ENCODE measurements at places on chromosomes 3 and 15. TPM values are rescaled to one million over a fixed set of nuclear protein-coding genes. Genes with fewer than 3 reads are reported as not detected.

GRCh38 chr15:44836094-44836493 lies 99.8 kb downstream of the TRIM69 start:
- no peaks in the 10 kb centered on the region for H3K4me1 ChIP-seq
- H3K4me3 ChIP-seq, result no peak overlapping the region
- DNase-seq, result no peak
- H3K27ac ChIP-seq, result no peak overlapping the region
- H3K36me3 ChIP-seq, result no peaks in the 10 kb centered on the region

DNA sequence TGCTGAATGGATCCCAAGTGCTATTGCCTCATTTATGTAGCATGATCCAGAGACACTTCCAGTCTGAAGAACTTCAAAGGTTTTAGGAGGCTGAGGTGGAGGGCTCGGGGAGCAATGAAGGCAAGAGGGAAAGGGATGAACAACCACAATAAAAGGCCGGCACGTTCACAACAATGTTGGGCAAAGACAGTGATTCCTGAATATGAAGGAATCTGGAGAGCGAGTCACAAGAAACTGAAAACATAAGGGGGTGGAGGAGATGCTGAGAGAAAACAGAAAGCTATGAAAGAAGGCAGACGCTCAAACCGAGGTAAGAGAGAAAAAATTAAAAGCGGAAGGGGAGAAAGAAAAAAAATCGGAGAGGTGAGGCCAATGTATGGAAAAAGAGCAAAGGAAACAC lies 120.1 kb downstream of the GREM1 start:
- no peaks in the 10 kb centered on the region for H3K4me1 ChIP-seq
- H3K27ac ChIP-seq, result no peak overlapping the region
- H3K36me3 ChIP-seq, result no peaks in the 10 kb centered on the region
- no peak overlapping the region for H3K4me3 ChIP-seq

- DNase-seq, result no peak
- peaks cover 5% of the 10 kb centered on the region for H3K4me1 ChIP-seq
- no peaks in the 10 kb centered on the region for H3K36me3 ChIP-seq
- no peaks in the 10 kb centered on the region for H3K27me3 ChIP-seq
- H3K27ac ChIP-seq, result no peak overlapping the region
Observed at GRCh38 chr3:20380295-20380694, 194.3 kb upstream of the SGO1 start.

DNA sequence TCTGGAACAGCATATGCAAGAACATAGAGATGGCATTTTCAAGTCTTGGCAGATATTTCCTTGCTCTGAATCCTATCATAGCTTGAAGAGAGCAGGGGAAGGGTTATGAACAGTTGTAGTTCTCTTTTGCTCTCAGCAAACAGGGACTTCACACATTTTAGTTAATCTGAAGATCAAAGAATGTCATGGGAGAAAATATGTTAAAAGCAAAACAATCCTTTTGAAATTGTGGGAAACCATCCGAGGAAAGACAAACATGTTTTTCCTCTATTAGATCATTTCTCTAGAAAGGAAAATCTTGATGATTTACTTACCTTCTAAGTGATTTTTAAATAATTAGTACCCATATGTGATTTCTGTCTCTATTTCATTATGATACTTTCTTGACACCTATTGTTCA lies 77.8 kb upstream of the DCBLD2 start:
- no peaks in the 10 kb centered on the region for H3K4me1 ChIP-seq
- DNase-seq, result no peak
- H3K27me3 ChIP-seq, result no peaks in the 10 kb centered on the region
- H3K36me3 ChIP-seq, result no peaks in the 10 kb centered on the region
- H3K4me3 ChIP-seq, result no peak overlapping the region
- no peak overlapping the region for H3K27ac ChIP-seq

- H3K4me1 ChIP-seq, result peaks cover 5% of the 10 kb centered on the region
- H3K36me3 ChIP-seq, result no peaks in the 10 kb centered on the region
- no peak overlapping the region for H3K27ac ChIP-seq
- H3K27me3 ChIP-seq, result no peaks in the 10 kb centered on the region
- peak; percentile 71 for DNase-seq
Observed at GRCh38 chr3:123449102-123449996, 459 bp upstream of the ADCY5 start.

HRG gene
- polyA plus RNA-seq, result 22.8 TPM

OR5H14 gene
- not detected for polyA plus RNA-seq

CACNA2D3 gene
- 5.7 TPM for polyA plus RNA-seq

CDC25A gene
- 1.6 TPM for polyA plus RNA-seq

DNA sequence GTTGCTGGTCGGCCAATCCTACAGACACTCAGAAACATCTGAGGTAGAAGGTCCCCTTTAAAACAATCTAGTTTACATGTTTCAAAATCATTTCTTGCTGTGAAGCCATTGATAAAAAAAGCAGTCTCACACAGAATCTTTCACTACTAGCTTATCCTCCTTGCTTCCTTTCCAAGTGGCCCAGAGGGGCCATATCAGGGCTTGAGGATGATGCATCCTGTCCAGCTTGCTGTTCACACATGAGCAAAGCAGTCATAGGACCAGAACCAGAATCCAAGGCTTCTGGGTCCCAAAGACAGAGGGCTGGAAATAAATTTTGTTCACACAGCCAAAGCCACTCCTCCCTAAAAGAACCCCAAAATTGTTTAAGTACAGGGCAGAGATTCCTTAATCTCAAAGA lies 9.2 kb upstream of the LYZL4 start:
- no peaks in the 10 kb centered on the region for H3K27me3 ChIP-seq
- no peak for DNase-seq
- H3K36me3 ChIP-seq, result no peaks in the 10 kb centered on the region
- H3K27ac ChIP-seq, result no peak overlapping the region
- H3K4me1 ChIP-seq, result no peaks in the 10 kb centered on the region

DNA sequence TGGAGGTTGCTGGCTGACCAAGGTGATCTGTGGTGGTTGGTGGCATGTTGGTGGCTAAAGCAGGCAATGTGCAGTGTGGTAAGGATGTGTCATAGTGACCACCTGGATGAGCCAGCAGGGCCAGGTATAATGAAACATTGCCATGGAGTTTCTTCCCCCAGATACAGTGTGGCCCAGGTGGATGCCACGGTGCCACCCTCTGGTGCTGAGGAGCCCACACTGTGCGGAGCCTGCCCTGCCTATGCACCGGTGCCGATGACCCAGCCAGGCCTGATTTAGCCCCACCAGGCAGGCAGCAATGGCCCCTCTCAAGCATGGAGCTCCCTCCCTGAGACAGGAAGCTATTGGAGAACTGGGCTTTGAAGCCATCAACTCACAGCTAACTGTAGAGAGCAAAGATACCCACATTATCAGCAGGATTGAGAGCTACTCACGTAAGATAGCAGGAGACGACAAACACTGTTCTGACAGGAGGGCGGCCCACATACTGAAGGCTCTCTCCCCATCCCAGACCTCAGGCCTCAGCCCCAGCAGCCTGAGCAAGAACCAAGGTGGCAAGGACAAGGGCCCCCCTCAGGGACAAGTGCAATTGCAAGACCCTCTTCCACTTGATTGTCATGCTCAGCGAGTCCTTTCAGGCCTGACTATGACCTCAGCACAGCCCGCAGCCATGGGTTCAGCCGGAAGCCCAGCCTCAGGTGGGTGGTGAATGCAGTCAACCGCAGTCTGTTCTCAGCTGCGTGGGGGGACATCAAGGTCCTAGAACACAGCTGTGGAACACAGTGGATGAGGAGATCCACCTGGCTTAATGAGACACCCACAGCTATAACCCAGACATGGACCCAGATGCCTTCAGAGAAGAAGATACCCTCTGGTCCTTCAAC lies 82.8 kb upstream of the CDV3 start:
- H3K36me3 ChIP-seq, result no peaks in the 10 kb centered on the region
- no peak for DNase-seq
- H3K27me3 ChIP-seq, result no peaks in the 10 kb centered on the region
- no peak overlapping the region for H3K27ac ChIP-seq
- no peaks in the 10 kb centered on the region for H3K4me1 ChIP-seq
- no peak overlapping the region for H3K4me3 ChIP-seq

GRCh38 chr3:42752441-42752840 lies 20.6 kb downstream of the CCDC13 start:
- no peaks in the 10 kb centered on the region for H3K36me3 ChIP-seq
- no peak overlapping the region for H3K27ac ChIP-seq
- H3K27me3 ChIP-seq, result no peaks in the 10 kb centered on the region
- H3K4me1 ChIP-seq, result no peaks in the 10 kb centered on the region

- no peak overlapping the region for H3K27ac ChIP-seq
- H3K4me3 ChIP-seq, result no peak overlapping the region
- no peaks in the 10 kb centered on the region for H3K4me1 ChIP-seq
- no peak for DNase-seq
- no peaks in the 10 kb centered on the region for H3K36me3 ChIP-seq
Observed at GRCh38 chr3:7657214-7658112, 796.5 kb downstream of the GRM7 start.

- no peak for DNase-seq
- no peak overlapping the region for H3K4me3 ChIP-seq
- H3K4me1 ChIP-seq, result no peaks in the 10 kb centered on the region
- no peak overlapping the region for H3K27ac ChIP-seq
- H3K36me3 ChIP-seq, result peaks cover 3% of the 10 kb centered on the region
- H3K27me3 ChIP-seq, result no peaks in the 10 kb centered on the region
Observed at GRCh38 chr15:62803856-62804400, 238.6 kb upstream of the TPM1 start.

CLDN16 gene
- 28.4 TPM for polyA plus RNA-seq

- peak; percentile 50 for DNase-seq
- H3K4me1 ChIP-seq, result peaks cover 8% of the 10 kb centered on the region
- H3K27me3 ChIP-seq, result no peaks in the 10 kb centered on the region
- no peaks in the 10 kb centered on the region for H3K36me3 ChIP-seq
Observed at GRCh38 chr15:70200511-70201424, 103.1 kb upstream of the TLE3 start.

- no peaks in the 10 kb centered on the region for H3K27me3 ChIP-seq
- no peak overlapping the region for H3K4me3 ChIP-seq
- no peak overlapping the region for H3K27ac ChIP-seq
- no peaks in the 10 kb centered on the region for H3K36me3 ChIP-seq
Observed at GRCh38 chr3:114126461-114126860, 52.4 kb downstream of the DRD3 start.

MAGEL2 gene
- polyA plus RNA-seq, result not detected

ASB14 gene
- polyA plus RNA-seq, result not detected

DNA sequence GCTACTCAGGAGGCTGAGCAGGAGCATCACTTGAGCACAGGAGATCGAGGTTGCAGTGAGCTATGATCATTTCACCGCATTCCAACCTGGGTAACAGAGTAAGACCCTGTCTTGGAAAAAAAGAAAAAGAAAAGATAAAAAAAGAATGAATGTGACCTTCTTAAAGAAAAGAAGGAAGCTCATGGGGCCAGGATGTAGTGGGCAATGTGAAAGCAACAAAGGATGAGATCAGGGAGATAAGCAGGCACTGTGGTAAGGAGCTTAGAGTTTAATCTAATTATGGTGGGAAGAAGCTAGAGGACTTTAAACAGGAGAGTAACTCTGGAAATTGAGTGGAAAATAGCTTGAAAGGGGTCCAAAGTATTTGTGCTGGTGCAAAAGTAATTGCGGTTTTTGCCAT lies 231.6 kb upstream of the UBE2E2 start:
- H3K4me1 ChIP-seq, result no peaks in the 10 kb centered on the region
- H3K4me3 ChIP-seq, result no peak overlapping the region
- no peaks in the 10 kb centered on the region for H3K36me3 ChIP-seq
- no peaks in the 10 kb centered on the region for H3K27me3 ChIP-seq
- no peak overlapping the region for H3K27ac ChIP-seq

COL6A6 gene
- polyA plus RNA-seq, result not detected

- no peak for DNase-seq
- no peak overlapping the region for H3K27ac ChIP-seq
- H3K27me3 ChIP-seq, result no peaks in the 10 kb centered on the region
- H3K36me3 ChIP-seq, result no peaks in the 10 kb centered on the region
- H3K4me1 ChIP-seq, result no peaks in the 10 kb centered on the region
- no peak overlapping the region for H3K4me3 ChIP-seq
Observed at GRCh38 chr15:88664151-88664778, 25.4 kb downstream of the ISG20 start.

DNA sequence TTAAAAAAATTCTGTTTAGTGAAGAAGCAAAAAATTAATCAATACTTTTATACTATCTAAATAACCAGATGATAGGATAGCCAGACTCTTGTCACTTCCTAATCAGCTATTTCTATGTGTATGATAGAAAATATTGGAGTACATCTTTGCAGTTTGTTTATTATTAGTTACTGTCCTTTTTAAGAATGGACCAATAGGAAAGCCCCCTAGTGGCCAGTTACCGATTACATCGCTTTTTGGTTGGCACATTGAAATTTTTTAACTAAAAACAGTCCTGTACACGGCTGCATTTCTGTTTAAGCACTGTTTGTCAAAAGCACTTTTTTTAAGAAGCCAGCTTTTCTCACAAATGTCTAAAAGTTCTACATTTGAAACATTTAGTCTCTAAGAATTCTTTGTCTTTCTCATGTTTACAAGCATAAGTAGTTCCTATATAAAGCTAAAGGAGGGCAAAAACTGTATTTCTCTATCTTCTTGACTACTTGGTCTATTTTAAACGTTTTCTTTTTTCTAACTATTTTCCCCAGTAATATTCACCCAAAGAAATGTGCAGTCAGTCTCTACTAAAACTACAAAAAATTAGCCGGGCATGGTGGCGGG lies 253.2 kb upstream of the LRTM1 start:
- H3K27ac ChIP-seq, result no peak overlapping the region
- no peaks in the 10 kb centered on the region for H3K4me1 ChIP-seq
- no peak for DNase-seq
- H3K27me3 ChIP-seq, result no peaks in the 10 kb centered on the region

CHRM5 gene
- polyA plus RNA-seq, result not detected

MAP6D1 gene
- 1.4 TPM for polyA plus RNA-seq

GRCh38 chr3:160852856-160853255 lies 96.8 kb downstream of the PPM1L start:
- DNase-seq, result no peak
- H3K4me3 ChIP-seq, result no peak overlapping the region
- H3K27ac ChIP-seq, result no peak overlapping the region
- no peaks in the 10 kb centered on the region for H3K4me1 ChIP-seq
- H3K36me3 ChIP-seq, result no peaks in the 10 kb centered on the region

DNAH12 gene
- polyA plus RNA-seq, result not detected

GRCh38 chr15:72785841-72786240 lies 2.3 kb upstream of the ADPGK start:
- H3K36me3 ChIP-seq, result no peaks in the 10 kb centered on the region
- no peak for DNase-seq
- no peak overlapping the region for H3K27ac ChIP-seq
- no peak overlapping the region for H3K4me3 ChIP-seq
- peaks cover 4% of the 10 kb centered on the region for H3K4me1 ChIP-seq
- no peaks in the 10 kb centered on the region for H3K27me3 ChIP-seq

- H3K27ac ChIP-seq, result no peak overlapping the region
- H3K36me3 ChIP-seq, result no peaks in the 10 kb centered on the region
- H3K4me1 ChIP-seq, result no peaks in the 10 kb centered on the region
- no peaks in the 10 kb centered on the region for H3K27me3 ChIP-seq
- no peak overlapping the region for H3K4me3 ChIP-seq
- DNase-seq, result no peak
Observed at GRCh38 chr3:28586325-28586724, 237.7 kb upstream of the AZI2 start.

NDUFB4 gene
- 457 TPM for polyA plus RNA-seq
